Immature natural killer cell (primary cell): ENCODE measurements at places on chromosomes 6 and 20.
A peak's percentile ranks its signal among the peaks of the same experiment; 100 is the strongest.

GRCh38 chr20:37297066-37297736, 7.7 kb downstream of the MANBAL start:
- no peak overlapping the region for H3K4me3 ChIP-seq
- DNase-seq, result no peak
- H3K27ac ChIP-seq, result no peak overlapping the region
- H3K27me3 ChIP-seq, result no peaks in the 10 kb centered on the region
- peaks cover 68% of the 10 kb centered on the region for H3K4me1 ChIP-seq

DNA sequence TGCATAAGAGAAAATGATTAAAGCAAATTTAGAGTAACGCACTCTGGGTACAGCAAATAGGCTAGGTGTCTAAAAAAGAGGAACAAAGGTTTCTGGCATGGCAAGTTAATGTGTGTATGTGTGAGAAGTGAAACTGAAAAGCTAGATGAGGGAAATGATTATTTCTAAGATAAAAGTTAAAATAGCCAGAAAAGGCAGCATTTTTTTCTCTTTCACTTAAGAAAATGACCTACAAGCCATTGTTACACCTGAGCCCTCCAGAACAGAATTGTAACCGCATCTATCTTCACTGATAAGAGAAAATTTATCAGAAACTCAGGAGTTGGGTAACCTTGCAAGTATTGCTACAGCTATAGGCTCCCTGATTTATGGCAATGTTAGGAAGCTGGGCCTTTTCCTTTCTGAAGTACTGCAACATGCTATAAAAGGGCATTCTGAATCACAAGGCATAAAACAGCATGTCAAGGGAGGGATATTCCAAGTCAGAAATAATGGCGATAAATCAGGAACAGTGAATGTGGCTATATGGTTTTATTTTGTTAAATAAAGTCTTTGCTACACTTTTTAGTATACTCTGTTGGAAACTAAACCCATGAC, 395.3 kb downstream of the TBC1D32 start:
- H3K4me3 ChIP-seq, result no peak overlapping the region
- no peak for DNase-seq
- peaks cover 2% of the 10 kb centered on the region for H3K27me3 ChIP-seq

DNA sequence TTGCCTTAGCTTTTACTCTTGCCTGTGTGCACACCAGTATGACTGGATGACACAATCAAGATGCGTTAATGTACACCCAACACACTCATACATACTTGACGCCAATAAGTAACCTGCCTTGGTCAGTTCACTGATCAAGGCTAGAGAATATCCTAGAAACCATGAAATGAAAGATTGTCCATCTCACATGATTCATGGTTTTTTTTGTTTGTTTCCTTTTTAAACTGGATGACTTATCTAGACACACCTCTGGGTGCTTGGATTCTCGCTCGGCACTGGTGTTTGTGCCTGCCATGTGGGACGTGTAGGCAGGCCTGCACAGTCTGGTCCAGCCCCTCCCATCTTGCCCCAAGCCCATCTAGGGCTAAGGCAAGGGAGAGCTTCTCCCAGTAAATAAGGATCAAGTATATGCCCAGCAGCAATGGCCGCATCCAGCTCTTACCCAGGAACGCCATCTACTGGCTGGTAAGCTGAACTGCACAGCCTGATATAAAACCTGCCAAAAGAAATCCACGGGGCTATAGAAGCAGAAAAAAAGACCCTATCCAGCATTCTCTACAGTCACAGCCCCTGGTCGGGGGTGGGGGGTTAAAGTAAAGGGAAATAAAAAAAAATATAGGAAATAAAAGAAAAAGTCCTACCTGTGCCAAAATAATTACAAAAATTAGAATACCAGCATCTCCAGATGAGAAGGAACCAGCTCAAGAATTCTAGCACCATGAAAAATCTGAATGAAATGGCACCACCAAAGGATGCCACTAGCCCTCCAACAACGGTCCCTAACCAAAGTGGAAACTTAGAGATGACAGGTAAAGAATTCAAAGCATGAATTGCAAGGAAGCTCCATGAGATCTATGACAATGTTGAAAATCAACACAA, 73.3 kb downstream of the OTOR start:
- H3K4me1 ChIP-seq, result no peaks in the 10 kb centered on the region
- DNase-seq, result peak; percentile 2
- no peak overlapping the region for H3K27ac ChIP-seq
- no peaks in the 10 kb centered on the region for H3K36me3 ChIP-seq
- peaks cover 5% of the 10 kb centered on the region for H3K27me3 ChIP-seq

GRCh38 chr20:35173576-35174192, 1.8 kb downstream of the PROCR start:
- H3K4me3 ChIP-seq, result no peak overlapping the region
- H3K27ac ChIP-seq, result peak overlapping the region; percentile 46
- peaks cover 36% of the 10 kb centered on the region for H3K4me1 ChIP-seq
- no peak for DNase-seq

GRCh38 chr6:81491454-81492101, 260.9 kb downstream of the TENT5A start:
- H3K27me3 ChIP-seq, result no peaks in the 10 kb centered on the region
- DNase-seq, result no peak
- no peaks in the 10 kb centered on the region for H3K36me3 ChIP-seq
- no peaks in the 10 kb centered on the region for H3K4me1 ChIP-seq
- H3K4me3 ChIP-seq, result no peak overlapping the region

- peaks cover 27% of the 10 kb centered on the region for H3K36me3 ChIP-seq
- no peaks in the 10 kb centered on the region for H3K4me1 ChIP-seq
- no peaks in the 10 kb centered on the region for H3K27me3 ChIP-seq
- DNase-seq, result no peak
- no peak overlapping the region for H3K27ac ChIP-seq
These were observed 57.9 kb upstream of the FOXO3 start for GRCh38 chr6:108502832-108503231.

DNA sequence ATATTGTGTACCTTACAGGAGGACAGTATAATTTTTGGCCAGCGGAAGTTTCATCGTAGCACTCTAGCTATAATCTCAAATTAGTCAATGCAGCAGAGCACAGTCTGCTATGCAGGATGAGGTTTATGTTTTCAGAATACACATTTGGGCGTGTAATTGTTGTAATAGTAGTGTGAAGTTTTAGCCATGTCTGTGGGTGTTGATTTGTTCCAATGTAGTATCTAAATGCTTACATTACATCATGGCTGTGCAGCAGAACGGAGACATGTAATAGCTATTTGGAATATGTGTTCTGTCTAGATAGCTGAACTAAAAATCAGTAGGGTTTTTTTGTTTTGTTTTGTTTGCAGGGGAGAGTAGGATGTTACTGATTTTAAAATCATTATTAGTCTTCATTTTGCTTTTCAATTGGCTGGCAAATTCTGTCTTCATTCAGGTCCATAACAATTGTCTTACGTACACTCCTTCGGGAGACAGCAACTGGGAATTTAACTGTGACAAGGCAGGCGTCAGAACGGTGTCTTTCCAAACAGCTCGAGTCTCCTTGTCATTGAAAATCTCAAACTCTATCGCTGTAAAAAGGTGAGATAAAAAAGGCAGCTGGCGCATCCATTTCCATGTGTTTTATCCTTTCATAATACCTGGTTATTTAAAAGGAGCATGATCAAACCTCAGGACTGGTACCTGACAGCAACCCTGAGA, 65.1 kb upstream of the CDH4 start:
- DNase-seq, result no peak
- no peak overlapping the region for H3K27ac ChIP-seq
- peaks cover 2% of the 10 kb centered on the region for H3K27me3 ChIP-seq
- no peaks in the 10 kb centered on the region for H3K36me3 ChIP-seq
- no peaks in the 10 kb centered on the region for H3K4me1 ChIP-seq

DNA sequence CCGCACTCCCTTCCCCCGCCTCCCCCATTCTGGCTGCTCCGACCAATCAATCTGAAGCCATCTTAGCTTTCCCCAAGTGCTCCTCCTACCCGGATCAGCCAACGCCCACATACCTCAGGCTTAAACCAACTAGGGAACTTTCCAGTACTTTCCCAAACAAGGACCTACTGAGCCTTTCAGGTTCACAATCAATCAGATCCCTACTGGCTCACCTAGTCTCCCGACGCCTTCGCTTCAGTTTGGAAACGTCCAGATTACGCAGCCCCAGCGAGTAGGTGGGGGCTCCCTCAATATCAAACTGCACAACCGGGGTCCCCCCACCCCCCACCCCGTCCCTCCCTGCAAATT, 432 bp downstream of the HSPA1L start:
- peak overlapping the region; percentile 94 for H3K27ac ChIP-seq
- H3K4me3 ChIP-seq, result peak overlapping the region; percentile 95
- peak; percentile 51 for DNase-seq
- H3K4me1 ChIP-seq, result peaks cover 31% of the 10 kb centered on the region
